Uterine smooth muscle cell (primary cell): ENCODE measurements at places on chromosomes 3 and 15. TPM values are rescaled to one million over a fixed set of nuclear protein-coding genes. Genes with fewer than 3 reads are reported as not detected.

Gene SLC12A8
- 3.2 and 6.9 TPM in 2 replicates for total RNA-seq

Gene BRK1
- total RNA-seq, result 83.0 and 109 TPM in 2 replicates

Gene MAP2K1
- total RNA-seq, result 35.1 and 42.8 TPM in 2 replicates

Gene TIMP4
- 5.1 and 5.6 TPM in 2 replicates for total RNA-seq

Gene ARPP21
- 0.37 TPM in 1 of 2 replicates, not detected in the other for total RNA-seq

Gene CHL1
- total RNA-seq, result under 0.01 TPM in 2 replicates

Gene ZBBX
- total RNA-seq, result under 0.01 and 0.12 TPM in 2 replicates

Gene RCN2
- total RNA-seq, result 57.0 and 69.4 TPM in 2 replicates

Gene WDR93
- total RNA-seq, result under 0.01 TPM in 2 replicates

Gene CMTM8
- total RNA-seq, result 0.12 and 0.22 TPM in 2 replicates

Gene PIERCE2
- 0.55 and 1.6 TPM in 2 replicates for total RNA-seq
